ENCODE measurements at places on chromosomes 1 and 21. TPM values are rescaled to one million over a fixed set of nuclear protein-coding genes. Genes with fewer than 3 reads are reported as not detected.

LDLRAD1 gene
- total RNA-seq: not detected

NHLH1 gene
- total RNA-seq: 0.45 TPM

ANGPTL3 gene
- not detected for total RNA-seq

XKR8 gene
- total RNA-seq: 6.2 TPM

KIF2C gene
- 42.7 TPM for total RNA-seq

IL20 gene
- not detected for total RNA-seq

FBLIM1 gene
- total RNA-seq: 26.3 TPM

APOBEC4 gene
- not detected for total RNA-seq

SYNJ1 gene
- 2.4 TPM for total RNA-seq

PRDM16 gene
- 0.09 TPM for total RNA-seq

CACHD1 gene
- 1.7 TPM for total RNA-seq

SAMD11 gene
- 36.1 TPM for total RNA-seq

CLDN17 gene
- not detected for total RNA-seq

TRAF5 gene
- 7.1 TPM for total RNA-seq
